Lower lobe of right lung (tissue), 2 donors: ENCODE measurements at places on chromosomes 4 and X. TPM values are rescaled to one million over a fixed set of nuclear protein-coding genes. Genes with fewer than 3 reads are reported as not detected.

STAP1 gene
- 3.4 TPM for total RNA-seq

FATE1 gene
- not detected for total RNA-seq

NXF2 gene
- 0.35 TPM for total RNA-seq

SLC39A8 gene
- total RNA-seq, result 370 TPM

BANK1 gene
- 12.2 TPM for total RNA-seq

CFI gene
- total RNA-seq, result 54.8 TPM

- no peak overlapping the region for H3K27ac ChIP-seq
- H3K27me3 ChIP-seq, result no peaks in the 10 kb centered on the region
- H3K4me3 ChIP-seq, result no peak overlapping the region
Observed at GRCh38 chr4:87120010-87120409, 100.4 kb downstream of the KLHL8 start.

DNA sequence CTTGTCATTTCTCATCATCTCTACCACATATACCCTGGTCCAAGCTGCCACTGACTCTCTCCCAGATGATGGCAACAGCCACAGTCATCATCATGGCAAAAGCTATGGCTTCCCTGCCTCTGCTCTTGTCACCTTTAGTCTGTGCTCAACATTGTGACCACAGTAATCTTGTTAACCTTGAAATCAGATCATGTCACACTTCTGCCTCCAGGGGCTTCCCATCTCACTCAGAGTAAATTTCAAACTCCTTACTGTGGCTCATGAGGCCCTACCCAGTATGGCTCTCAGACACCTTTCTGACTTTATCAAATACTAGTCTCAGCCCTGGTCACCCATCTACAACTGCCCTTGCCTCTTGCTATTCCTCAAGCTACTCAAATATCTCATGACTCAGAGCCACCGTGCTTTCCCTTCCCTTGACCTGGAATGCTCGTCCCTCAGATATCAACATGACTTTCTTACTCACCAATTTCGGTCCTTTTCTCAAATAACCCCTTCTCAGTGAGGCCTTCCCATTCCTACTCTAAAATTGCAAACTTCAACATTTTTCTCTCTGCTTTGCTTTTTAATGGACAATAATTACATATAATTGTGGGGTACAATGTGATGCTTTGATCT is 41.1 kb upstream of the STIM2 start:
- no peak for DNase-seq
- H3K27ac ChIP-seq, result no peak overlapping the region
- H3K27me3 ChIP-seq, result no peaks in the 10 kb centered on the region

GRCh38 chrX:68945081-68945602 is 116.3 kb downstream of the EFNB1 start:
- no peaks in the 10 kb centered on the region for H3K4me1 ChIP-seq
- no peaks in the 10 kb centered on the region for H3K27me3 ChIP-seq
- H3K36me3 ChIP-seq, result no peaks in the 10 kb centered on the region

- no peaks in the 10 kb centered on the region for H3K36me3 ChIP-seq
- no peaks in the 10 kb centered on the region for H3K27me3 ChIP-seq
- no peaks in the 10 kb centered on the region for H3K4me1 ChIP-seq
- DNase-seq, result no peak
Observed at GRCh38 chr4:108965472-108966076, 202.7 kb upstream of the ETNPPL start.

- no peaks in the 10 kb centered on the region for H3K4me1 ChIP-seq
- H3K27me3 ChIP-seq, result no peaks in the 10 kb centered on the region
- no peak for DNase-seq
- H3K4me3 ChIP-seq, result no peak overlapping the region
- H3K27ac ChIP-seq, result no peak overlapping the region
- H3K36me3 ChIP-seq, result no peaks in the 10 kb centered on the region
Observed at GRCh38 chrX:32966821-32967355, 244.5 kb downstream of the DMD start.

GRCh38 chrX:2664502-2664901 is 26.6 kb upstream of the CD99 start:
- no peak overlapping the region for H3K4me3 ChIP-seq
- no peaks in the 10 kb centered on the region for H3K27me3 ChIP-seq
- H3K4me1 ChIP-seq, result no peaks in the 10 kb centered on the region
- no peaks in the 10 kb centered on the region for H3K36me3 ChIP-seq

DNA sequence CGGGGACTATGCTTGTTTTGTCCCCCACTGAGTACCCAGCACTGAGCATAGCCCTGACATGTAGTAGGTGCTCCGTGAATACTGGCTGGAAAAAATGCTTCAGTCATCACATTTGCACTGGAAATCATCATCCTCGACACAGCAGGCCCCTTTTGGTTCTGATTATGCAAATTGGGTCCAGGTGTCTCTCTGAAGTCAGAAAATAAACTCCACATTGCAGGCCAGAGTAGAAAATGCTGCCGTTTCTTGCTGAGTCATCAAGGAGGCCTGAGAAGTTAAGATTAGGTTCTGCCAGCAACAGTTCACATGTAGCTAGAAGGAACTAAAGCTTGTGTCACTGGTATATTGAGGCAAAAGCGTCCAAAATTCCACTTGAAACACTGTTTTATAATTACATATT is 15.0 kb upstream of the STK32B start:
- DNase-seq, result no peak
- peaks cover 32% of the 10 kb centered on the region for H3K4me1 ChIP-seq
- no peak overlapping the region for H3K4me3 ChIP-seq
- no peak overlapping the region for H3K27ac ChIP-seq
- H3K36me3 ChIP-seq, result no peaks in the 10 kb centered on the region

- peak overlapping the region; percentile 98 for H3K27ac ChIP-seq
- H3K4me3 ChIP-seq, result peak overlapping the region; percentile 76
- H3K36me3 ChIP-seq, result peaks cover 6% of the 10 kb centered on the region
- H3K27me3 ChIP-seq, result no peaks in the 10 kb centered on the region
- peaks cover 9% of the 10 kb centered on the region for H3K4me1 ChIP-seq
Observed at GRCh38 chrX:12975991-12976558, 1.2 kb downstream of the TMSB4X start.

GRCh38 chr4:4216648-4217047 is 10.1 kb downstream of the OTOP1 start:
- peaks cover 4% of the 10 kb centered on the region for H3K27me3 ChIP-seq
- DNase-seq, result no peak
- H3K27ac ChIP-seq, result no peak overlapping the region
- no peaks in the 10 kb centered on the region for H3K36me3 ChIP-seq
- H3K4me1 ChIP-seq, result no peaks in the 10 kb centered on the region

DNA sequence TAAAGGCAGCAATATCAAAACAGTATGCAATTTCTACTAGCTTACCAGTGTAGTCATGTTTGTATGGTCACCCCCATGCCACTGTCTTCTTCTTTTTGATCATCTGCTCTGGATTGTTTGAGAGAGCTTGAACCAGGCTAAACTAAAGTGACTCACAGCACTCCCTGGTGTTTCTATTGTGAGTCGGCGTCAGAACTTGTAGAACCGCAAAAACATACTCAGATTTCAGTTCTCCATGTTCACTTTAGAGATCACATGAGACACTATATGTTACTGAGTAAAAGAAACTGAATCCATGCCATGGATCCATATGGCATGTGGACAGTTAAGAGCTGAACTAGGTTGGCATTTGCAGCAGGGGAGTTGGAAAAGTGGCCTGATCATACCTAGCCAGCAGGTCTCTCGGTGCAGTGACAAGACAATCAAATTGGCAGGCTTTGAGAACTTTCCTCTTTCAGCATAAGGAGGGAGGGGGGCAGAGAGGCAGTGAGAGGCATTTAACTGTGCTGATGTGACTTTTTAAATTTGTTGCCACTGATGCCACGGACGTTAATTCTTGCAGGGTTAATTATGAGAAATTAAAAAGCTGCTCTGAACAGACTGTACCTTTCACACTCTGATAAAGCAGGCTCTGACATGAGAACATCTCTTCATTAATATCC is 88.4 kb downstream of the AFF2 start:
- H3K36me3 ChIP-seq, result no peaks in the 10 kb centered on the region
- no peak overlapping the region for H3K4me3 ChIP-seq
- no peak for DNase-seq

DNA sequence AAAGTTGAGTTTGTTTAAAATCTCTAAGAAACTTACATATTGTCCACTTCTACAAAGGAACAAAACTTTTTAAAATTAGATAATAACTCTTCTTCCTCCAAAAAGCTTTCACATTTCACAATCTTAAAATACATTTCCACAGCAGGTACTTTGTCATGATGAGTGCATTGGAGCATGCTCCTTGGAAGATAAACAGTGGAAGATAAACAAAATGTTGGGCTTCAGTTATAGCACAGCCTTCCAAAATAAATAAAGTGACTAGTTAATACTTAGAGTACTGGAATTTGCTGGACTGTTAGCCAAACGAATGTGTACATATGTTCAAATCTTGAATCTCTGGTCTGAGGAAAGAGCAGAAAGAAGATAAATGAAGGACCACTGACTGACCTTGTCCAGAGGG is 54.9 kb upstream of the PDE5A start:
- H3K36me3 ChIP-seq, result no peaks in the 10 kb centered on the region
- peak overlapping the region; percentile 4 for H3K27ac ChIP-seq
- peaks cover 20% of the 10 kb centered on the region for H3K4me1 ChIP-seq
- H3K27me3 ChIP-seq, result no peaks in the 10 kb centered on the region
- DNase-seq, result no peak

GRCh38 chrX:46325312-46325877 is 219.8 kb downstream of the ZNF674 start:
- H3K4me1 ChIP-seq, result peaks cover 6% of the 10 kb centered on the region
- no peaks in the 10 kb centered on the region for H3K27me3 ChIP-seq
- H3K27ac ChIP-seq, result peak overlapping the region; percentile 56

DNA sequence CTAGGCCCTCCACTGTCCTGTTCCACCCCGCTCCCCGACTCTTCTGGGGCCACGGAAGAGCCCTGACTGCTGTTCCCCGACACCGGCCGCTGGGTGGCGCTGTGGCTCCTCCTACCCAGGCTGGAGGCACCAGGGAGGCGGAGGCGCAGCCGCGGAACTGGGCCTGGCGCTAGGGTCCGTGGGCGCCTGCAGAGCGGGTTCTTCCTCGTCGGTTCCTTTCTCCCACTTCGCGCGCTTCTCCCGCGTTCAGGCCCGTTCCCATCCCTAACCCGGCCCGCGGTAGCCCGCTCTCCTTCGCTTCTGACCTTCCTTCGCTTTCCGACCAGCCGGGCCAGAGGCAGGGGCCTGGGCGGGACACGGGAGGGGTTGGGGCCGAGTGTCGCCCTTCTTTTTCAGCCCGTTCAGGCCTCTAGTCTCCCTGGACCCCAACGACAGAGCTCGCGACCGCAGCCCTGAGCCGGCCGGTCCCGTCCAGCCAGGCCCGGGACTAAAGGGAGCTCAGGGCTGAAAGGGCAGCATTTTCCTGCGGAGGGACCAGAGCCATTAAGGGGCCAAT is 34.3 kb downstream of the NALF2 start:
- H3K36me3 ChIP-seq, result no peaks in the 10 kb centered on the region
- no peak overlapping the region for H3K27ac ChIP-seq
- H3K27me3 ChIP-seq, result no peaks in the 10 kb centered on the region
- peak; percentile 77 for DNase-seq

DNA sequence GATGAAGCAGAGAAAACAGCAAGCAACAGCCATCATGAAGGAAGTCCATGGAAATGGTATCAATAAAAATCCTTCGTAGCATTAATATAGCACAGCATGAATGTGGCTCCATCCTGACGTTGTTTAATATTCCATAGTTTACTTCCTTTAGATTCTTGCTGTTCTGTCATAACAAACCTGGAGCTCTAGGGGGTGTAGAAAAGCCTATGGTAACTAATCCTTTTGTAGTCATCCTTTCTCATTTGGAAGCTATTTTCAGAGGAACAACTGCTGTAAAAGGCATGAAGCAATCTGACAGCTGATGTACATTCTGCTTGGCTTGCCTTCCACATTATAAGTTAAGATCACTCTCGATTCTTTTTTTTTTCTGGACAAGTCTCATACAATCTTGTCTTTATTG is 914 bp downstream of the MYOZ2 start:
- H3K4me3 ChIP-seq, result no peak overlapping the region
- peaks cover 12% of the 10 kb centered on the region for H3K4me1 ChIP-seq
- no peak overlapping the region for H3K27ac ChIP-seq
- no peaks in the 10 kb centered on the region for H3K36me3 ChIP-seq

DNA sequence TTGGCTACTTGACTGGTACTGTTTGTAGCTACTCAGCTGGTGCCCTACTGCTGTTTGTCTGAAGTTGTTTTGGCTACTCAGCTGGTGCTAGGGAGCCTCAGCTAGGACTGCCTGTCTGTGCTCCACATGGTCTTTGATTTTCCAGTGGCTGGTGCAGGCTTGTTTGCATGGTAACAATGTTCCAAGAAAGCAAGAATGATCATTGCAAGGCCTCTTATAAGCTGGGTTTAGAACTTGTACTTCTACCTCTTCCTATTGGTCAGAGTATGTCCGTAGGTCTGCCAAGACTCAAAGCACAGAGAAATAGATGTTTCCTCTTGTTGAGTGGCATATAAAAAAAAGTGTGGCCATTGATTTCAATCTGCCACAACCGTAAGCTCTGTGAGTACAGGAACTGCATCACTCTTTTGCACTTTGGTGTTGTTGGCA is 17.6 kb downstream of the NFKB1 start:
- H3K4me3 ChIP-seq, result no peak overlapping the region
- DNase-seq, result no peak
- H3K27ac ChIP-seq, result no peak overlapping the region
- no peaks in the 10 kb centered on the region for H3K27me3 ChIP-seq
- peaks cover 29% of the 10 kb centered on the region for H3K4me1 ChIP-seq

DNA sequence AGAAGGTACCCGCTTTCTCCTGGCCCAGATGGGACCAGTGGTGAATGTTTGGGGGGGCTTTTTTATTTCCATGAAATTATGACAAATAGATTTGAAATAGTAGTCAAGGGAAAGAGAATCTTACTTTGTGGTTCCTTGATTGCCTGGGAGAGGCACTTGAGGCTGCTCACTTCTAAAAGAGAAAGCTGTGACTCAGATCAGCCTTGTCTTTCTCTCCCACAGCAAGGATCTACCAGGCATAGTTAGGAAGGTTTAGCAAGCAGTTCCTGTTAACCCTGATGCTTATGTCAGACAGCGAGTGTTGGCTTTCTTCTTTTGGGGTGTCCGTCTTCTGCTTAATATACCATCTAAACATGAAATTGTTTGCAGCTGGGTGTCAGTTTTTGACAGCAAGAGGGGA is 114.5 kb downstream of the TSPAN7 start:
- no peak overlapping the region for H3K4me3 ChIP-seq
- no peaks in the 10 kb centered on the region for H3K27me3 ChIP-seq
- no peak overlapping the region for H3K27ac ChIP-seq
- DNase-seq, result no peak

DNA sequence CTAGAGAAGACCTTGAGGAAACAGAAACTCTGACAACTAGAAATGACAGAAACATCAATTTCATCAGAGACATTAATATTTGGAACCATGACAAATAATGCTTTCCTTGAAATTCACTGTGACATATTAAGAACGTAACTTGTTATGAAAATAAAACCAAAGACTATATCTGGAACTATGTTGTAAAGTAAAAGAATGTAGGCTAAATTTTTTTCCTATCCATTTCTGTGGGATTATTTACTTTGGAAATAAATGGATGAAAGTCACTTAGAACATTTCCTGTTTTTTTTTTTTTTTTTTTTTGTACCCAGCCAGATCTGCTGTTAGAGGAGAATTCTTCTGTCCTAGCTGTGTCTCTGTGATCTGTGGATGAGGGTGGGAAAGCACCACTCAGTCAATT is 255.9 kb downstream of the SPRY1 start:
- H3K27ac ChIP-seq, result no peak overlapping the region
- no peak overlapping the region for H3K4me3 ChIP-seq
- DNase-seq, result no peak
